ENCODE measurements at places on chromosomes 7 and 10.

DNA sequence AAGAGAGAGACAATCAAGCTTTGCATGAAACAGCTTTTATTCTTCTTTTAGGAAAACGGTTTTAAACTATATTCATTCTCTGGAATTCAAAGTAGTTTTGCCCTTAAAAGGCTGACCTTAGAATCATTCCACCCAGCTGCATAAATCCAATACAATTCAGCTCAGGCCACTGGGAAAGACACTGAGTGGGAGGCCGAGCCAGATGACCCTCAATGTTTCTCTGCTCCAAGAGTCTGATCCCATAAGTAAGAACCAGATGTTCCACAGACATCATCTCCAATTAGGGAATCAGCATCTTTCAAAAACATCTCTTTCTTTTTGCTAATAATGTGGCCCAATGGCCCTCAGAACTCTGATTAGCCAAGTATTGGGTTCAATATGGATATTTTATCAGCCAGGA is 26.1 kb downstream of the CREB3L2 start:
- DNase-seq = no peak

- no peak for DNase-seq
Measured at GRCh38 chr10:109019001-109019424, 904.3 kb downstream of the XPNPEP1 start.

GRCh38 chr7:66213637-66214036 is 8.5 kb downstream of the TPST1 start:
- DNase-seq = no peak

GRCh38 chr7:79893991-79894390 is 240.6 kb upstream of the GNAI1 start:
- no peak for DNase-seq

GRCh38 chr10:86265236-86265894 is 101.2 kb downstream of the GRID1 start:
- no peak for DNase-seq

Data from activated gamma-delta T cell treated with anti-CD3 and anti-CD28 coated beads, Interleukin-2, amount 50 U/mL, for 16 hours (primary cell).